NCI-H2081 (cell line): ENCODE measurements at places on chromosomes 7 and 10.

DNA sequence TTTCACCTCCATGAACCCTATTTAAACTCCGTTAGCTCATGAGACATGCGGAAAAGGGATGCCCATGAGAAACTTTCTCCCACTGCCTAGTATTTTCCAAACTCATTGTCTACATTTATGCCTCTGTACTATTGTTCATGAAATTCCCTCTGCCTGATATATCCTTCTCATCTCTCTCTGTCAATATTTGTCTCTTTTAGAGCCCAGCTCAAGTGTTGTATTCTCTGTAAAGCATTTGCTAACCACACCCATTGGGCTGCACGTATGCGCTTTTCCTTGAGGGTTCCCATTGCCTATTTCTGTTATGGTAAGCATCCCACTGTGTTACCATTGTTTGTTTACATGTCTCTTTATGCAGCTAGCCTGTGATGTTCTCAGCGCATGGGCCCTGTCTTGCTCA lies 211.4 kb downstream of the MDFIC start:
- no peak for DNase-seq

DNA sequence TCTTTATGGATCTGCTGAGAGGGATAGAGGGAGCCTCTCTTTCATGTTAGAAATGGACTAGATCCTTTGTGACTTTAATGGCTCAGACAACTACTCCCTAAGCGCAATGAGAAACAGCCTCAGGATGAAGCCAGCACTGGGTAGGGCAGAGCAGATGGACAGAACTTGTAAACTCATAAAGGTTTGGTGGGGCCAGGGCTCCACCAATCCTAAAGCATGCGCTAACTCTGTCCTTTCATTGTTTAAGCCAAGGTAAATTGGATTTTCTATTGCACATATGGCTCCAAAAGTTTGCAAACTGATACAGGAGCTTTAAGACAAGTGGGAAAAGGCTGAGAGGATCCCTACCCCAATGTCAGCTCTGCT lies 178.1 kb upstream of the MEOX2 start:
- DNase-seq = no peak

GRCh38 chr7:21953781-21954180 lies 8.1 kb upstream of the CDCA7L start:
- no peak for DNase-seq

- DNase-seq = no peak
Measured at GRCh38 chr10:58220769-58221451, 46.8 kb downstream of the IPMK start.

- no peak for DNase-seq
Measured at GRCh38 chr10:24879861-24880260, 72.5 kb downstream of the PRTFDC1 start.

DNA sequence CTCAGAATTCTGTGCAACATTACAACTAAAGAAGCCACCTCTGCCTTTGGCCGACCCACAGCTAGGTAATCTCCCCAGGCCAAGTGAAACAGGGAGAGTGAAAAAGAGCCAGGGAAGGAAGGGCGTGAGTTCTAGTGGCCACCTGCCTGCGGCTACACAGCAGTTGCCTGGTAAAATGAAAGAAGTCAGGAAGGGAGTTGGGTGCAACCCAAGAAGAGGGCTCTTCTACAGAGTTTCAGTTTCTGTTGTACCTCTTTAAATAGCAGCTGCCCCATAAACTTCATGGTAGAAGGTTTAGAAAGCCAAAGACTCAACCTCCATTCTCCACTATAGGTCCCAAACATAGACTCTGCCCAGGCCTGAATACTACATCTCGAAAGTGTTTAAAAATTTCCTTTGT lies 76.2 kb upstream of the TMEM168 start:
- no peak for DNase-seq

DNA sequence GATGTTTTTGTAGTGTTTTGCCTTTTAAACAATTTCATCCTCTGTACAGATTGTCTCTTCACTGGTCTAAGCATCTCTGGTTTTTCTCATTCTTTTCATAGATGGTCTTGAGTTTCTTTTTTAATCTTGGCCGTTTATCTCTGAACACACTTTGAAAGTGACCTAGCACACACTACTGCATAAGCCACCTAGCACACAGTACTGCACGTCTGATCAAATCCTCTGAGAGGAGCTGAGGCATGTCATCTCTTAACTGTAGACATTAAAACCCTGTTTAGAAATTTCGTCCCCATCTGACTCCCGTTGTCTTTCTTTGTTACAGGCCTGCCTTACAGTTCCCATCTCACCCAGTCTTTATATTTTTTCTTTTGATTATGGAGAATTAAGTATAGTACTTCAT lies 100.2 kb downstream of the MAPK8 start:
- no peak for DNase-seq

DNA sequence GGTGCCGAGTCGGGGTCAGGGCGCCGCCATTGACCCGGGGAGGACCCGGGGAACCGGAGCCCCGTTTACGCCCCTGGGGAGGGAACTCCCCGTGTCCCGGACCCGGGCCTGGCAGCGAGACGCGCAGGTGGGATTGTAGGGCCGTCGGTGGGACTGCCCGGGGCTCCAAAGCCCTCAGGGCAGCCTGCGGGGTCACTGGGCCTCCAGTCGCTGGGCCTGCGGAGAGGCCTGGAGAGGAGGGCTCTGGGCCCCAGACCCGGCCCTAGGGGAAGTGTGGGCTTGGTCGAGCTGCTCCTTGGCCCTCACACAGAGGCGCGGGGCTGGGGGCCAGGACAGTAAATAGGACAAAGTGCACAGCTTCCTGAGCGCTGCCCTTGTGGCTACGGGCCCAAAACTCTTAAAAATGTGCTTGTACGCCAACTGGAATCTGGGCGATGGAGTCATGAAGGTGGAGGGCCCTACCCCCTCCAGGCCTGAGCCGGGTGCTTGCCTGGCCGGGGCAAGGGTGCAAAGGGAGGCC lies 657 bp downstream of the ECHDC3 start:
- no peak for DNase-seq

- no peak for DNase-seq
Measured at GRCh38 chr7:136034132-136034531, 57.0 kb upstream of the MTPN start.

DNA sequence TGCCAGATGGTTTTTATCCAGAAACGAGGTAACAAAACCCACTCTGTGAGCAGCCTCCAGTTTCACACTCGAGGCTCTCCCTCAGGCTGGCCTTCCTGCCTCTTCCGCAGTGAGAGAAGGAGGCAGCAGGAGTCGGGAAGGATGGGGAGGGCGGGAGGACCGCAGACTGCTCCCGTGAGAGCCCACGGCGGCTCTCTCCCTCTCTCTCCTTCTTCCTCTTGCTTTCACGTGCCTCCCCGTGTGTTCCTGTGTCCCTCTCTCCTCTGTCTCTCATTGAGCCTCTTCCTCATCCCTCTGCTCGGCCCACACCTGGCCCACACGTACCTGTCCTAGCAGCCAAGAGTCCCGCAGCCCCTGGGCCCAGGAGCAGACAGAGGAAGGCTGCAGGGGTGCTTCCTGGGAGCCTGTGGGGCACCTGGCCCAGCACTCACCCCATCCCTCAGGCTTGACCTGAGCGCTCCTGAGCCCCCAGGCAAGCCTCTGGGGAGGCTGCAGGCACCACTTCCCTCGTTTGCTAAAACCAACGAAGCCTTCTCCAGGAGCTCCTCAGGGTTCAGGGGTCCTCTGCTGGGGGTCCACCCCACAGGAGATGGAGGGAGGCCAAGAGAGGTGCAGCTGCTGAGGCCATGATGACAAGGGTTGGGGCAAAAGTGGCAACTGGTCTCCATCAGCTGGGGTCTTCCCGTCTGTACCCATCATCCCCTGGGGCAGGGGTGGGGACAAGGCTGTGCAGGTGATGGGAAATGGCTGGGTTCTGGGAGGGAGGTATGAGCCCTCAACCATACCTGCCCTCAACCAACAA lies 13.6 kb downstream of the SPOCK2 start:
- DNase-seq = no peak

- no peak for DNase-seq
Measured at GRCh38 chr10:71062156-71062555, 150.2 kb upstream of the UNC5B start.

DNA sequence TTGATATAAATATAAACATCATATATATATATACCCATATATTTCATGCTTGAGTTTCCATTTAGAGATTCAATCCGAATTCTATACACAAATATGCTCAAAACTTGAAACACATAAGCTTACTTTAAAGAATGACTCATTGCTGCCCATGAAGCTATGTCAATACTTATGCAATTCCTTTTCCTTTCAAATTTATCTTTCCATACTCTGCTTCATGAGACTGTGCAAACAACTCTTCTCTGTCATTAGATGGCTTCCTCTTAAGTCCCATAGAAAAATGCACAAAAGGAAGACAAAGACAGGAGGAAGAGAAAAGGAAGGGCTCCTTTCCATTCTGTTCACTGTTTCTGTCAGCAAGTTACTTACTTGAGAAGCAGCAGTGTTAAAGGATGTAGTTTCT lies 895.7 kb upstream of the SORCS1 start:
- no peak for DNase-seq

GRCh38 chr10:63114031-63114814 lies 18.9 kb upstream of the NRBF2 start:
- no peak for DNase-seq

GRCh38 chr7:109375823-109376222 lies 806.1 kb downstream of the DNAJB9 start:
- no peak for DNase-seq

DNA sequence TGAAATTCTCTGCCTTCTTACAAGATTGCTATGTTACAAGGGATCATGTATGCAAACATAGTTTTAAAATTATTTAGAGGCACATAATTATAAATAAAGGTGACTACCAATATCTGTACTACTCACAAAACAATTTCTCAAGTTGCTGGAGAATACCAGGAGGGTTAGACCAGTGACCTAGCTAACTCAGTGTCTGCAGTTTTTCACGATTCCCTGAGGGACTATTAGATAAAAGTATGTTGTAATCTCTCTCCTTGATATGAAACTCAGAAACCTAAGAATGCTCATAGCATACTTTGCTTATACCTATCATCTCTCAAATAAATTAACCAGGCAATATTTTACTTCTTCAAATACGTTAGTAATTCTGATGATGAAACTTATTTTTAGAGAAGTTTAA lies 534.0 kb upstream of the ANKRD30A start:
- DNase-seq = no peak

DNA sequence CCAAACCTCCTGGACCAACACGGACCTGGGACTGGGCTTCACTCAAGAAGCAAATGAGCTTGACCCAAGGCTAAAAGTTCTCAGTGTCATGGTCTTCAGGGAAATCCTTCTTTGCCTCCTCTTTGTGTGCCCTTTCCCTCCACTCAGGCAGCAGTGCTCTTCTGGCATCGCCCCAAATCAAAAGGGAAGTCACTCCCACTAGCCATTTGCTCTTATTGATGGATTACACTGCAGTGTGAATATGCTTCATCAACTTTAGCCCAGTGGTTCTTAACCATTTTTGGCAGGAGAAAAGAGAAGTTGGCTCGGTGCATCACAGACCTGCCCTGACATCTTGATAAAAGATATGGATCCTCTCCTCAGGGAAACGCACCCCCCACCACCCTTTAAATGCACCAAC lies 19.2 kb upstream of the IKZF1 start:
- no peak for DNase-seq

DNA sequence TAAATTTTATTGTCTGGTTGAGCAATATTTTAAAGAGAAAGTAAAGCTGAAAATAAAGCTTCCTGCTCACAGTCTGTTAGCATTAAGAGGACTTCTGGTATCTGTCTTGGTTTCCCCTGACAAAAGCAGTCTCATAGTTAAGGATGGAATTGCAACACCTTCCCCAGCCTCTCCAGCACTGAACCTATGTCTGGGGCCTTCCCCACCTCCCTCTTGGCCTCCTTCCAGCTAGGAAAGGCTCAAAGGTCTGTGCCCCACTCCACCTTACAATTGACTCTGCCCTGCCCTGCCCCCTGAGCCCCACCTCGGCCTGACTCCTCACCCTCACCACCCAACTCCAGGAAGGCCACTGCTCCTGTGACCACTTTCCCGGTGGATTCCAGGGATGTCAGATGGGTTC lies 33.2 kb downstream of the COL17A1 start:
- DNase-seq = no peak

GRCh38 chr7:144622745-144623144 lies 213.1 kb downstream of the TPK1 start:
- no peak for DNase-seq

DNA sequence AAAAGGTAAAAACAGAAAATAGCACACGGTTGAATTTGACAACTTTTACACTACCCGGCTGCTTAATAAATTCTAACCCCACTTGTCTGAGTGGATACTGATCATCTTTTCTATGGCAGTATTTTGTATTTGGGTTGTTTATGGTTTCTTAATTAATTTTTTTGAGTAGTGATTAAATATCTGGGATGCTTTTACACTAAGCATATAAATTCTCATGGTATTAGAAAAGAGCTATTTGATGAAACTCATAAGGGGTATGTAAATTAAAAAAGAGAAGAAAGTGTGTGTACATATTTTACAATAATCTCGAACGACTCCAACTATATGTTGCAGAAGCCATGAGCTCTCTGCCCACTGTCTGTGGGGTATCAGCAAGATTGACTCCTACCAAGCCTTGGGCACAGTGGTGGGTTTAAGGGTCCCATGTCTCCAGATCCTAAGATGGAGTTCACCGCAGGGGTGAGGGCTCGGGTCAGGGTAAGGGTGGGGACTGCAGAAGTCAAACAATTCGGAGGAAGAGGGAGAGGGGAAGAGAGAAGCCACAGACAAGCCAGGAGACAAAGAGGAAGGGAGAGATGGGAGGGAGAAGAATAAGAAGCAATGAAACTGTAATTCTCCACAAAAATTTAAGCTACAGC lies 7.6 kb upstream of the HOXA13 start:
- DNase-seq = no peak

DNA sequence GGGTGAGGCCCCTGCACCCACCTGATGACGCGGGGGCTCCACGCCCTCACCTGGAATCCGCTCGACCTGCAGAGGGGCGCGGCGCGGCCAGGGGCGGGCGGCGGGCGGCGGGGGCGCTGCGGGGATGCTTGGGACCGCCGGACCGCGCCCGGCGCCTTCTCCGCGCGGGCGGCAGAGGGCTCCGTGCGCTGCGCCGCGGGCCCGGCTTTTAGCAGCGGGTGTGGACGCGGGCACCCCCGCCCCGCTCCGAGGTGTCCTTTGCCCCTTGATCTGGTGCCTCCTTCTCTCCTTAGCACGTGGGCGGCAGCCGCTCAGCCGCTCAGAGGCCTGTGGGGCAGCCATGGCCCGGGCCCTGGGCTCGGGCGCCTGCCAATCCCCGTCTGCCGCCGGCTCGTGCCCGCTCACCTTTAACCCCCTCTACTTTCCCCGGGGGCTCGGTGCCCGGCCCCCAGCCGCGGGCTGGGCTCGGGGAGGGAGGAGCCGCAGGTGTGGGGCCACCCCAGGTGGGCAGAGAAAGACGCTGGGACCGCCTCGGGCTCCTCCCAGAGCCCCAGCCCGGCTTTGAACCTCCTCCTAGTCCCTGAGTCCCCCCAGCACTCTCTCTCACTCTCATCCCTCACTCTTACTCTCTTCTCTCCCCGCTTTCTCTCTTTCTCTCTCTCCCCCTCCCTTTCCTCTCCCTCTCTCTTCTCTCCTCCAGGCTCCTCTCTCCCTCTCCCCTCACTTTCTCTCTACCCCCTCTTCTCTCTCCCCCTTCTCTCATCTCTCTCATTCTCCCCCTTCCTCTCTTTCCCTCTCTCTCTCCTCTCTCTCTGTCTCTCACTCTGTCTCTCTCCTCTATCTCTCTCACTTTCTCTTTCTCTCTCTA lies 19.7 kb upstream of the VPS37D start:
- peak; percentile 54 for DNase-seq
